ENCODE measurements at places on chromosomes 1 and 21.

GRCh38 chr1:232983817-232984567 lies 33.6 kb downstream of the NTPCR start:
- DNase-seq: no peak

DNA sequence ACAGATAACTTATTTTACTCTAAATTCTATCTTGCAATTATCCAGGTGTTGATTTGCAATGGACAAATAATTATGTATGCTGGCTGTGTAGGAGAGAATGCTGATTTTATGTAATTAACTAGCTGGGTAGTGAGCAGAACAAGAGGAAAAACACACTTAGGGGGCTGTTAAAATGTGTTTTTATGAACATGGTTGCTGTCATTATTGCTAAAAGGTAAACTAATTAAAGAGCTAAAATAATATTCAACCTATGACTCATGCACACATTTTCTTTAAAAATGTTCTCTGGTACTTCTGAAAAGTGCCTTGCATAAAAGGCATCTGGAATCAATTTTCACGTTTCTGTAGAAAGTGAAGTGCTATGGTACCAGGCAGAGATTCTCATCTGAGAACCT lies 192.8 kb upstream of the C8B start:
- DNase-seq: no peak

DNA sequence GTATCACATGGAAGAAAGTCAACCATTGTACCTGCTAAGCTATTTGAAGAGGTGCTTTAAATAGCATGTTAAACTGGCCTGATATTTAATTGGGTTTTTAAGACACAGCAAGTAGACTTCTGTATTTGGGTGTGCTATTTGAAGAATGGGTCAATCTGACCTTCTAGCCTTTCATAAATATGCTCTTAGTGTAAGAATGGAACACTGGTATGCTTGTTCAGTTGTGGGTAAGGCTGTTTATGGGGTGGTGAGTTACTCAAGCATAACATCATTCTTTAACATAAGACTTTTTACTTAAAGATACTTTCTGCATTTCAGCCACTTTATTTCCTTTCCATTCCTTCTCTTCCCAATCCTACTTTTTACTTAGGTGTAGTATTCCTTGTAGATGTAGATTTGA lies 21.4 kb downstream of the AHCYL1 start:
- DNase-seq: no peak

DNA sequence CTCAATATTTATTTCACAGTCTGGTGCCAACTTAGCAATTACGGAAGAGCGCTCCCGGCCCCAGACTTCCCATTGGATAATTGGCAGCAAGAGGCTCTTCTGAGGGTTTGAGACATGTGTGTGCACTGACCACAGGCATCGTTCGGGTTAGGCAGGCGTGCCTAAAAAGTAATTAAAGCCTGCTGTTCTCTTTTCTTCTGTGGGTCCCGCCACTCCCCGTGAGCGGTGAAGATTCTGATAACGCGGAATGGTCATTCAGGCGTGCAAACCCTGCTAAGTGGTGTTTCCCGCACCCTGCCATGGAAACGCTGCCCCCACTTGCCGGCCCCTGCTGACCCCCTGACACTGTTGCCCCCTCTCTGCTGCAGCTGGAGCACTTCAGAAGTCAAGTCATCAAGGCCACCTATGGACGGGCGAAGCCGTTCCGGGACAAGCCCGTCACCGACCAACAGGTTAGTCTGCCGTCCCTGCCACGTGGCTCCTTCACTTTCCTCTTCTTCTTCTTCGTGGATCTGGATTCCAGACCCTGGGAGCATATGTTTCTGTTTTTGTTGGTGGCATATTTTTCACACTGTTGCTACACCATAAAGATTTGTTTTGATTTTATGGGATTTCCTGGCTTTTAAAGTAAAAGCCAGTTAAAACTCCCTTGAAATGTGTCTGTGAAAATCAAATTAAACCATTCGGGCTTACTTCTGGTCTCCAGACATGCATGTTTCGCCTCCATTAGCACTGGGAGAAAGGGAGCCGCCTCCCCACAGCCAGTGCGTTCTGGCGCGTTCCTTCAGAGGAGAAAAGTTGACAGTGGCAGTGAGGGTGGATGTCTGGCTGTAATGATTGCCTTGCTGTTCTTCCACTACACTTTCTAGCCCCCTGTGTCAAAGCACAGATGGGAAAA lies 79.9 kb downstream of the FHAD1 start:
- no peak for DNase-seq

GRCh38 chr1:29711582-29712283 lies 475.4 kb downstream of the PTPRU start:
- no peak for DNase-seq

DNA sequence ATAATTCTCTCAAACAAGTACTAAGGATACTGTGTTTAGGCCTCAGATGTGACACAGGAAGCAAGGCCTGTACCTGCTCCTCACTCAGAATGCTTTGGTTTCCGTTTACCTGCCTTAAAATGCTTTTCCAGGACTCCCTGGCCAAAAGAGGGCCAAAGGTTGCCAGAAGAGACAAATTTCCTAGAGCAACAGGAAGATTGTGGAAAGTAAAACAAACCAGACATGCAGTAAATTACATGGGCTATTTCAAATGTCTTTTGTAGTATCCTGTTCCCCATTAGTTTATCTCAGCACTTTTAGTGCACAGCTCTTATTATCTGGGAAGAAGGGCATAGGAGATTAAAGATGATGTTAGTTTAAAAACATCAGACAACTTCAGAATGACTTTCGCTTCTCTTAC lies 280.0 kb downstream of the NFIA start:
- DNase-seq: no peak

GRCh38 chr1:204147406-204148383 lies 4.1 kb downstream of the ETNK2 start:
- no peak for DNase-seq

DNA sequence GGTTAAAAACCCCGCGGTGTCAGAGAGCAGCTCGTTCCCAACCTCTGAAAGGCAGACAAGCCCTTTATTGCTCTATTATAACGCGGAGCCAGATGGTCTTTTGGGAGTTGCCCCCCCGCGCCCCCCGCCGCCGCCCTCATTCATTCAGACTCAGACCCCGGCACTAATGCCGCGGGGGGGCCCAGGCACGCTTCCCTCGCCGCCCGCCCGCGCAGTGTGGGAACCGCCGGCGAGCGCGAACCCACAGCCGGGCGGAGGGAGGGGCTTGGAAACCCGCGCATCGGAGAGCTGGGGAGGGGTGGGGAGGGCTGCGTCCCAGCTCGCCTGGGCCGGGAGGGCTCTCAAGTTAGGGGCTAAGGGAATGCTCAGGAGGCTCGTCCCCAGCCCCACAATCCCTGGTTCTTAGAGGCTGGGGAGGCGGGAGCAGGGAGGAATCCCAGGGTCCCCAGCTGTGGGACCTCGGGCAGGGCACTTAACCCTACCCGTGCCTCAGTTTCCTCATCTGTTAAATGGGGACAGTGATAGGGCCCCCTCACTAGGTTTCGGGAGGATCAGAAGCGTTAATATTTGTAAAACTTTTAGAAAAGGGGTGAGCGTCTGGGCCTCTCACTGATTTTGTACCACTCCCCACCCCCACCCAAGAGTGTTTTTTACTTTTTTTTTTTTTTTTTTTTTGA lies 10.9 kb upstream of the HES5 start:
- DNase-seq: no peak

DNA sequence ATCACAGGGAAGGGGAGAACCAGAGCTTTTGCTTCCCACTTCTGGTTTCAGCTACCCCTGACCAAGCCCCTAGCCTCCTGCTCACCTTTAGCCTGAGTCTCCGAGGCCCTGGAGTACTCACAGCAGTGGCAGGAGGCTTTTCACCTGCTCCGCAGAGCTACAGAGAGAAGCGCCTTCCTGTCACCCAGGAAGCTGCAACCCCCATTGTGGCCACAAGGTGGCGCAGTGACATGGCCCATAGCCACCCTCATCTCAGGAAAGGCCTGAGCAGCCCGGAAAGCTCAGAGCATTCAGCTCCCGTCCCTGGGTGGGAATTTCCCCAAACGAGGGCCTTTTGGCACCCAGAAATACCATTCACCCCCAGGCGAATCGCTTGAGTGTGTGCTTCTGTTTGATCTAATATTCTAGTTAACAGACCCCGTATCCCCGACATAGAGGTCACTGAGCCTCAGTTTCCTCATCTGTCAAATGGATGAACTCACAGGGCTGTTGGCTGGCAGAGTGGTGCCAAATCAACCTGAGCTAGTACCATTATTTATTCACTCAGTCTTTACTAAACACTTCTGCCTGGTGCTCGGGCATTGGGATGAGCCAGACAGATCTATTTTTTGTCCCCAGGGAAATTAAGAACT lies 25.3 kb downstream of the A3GALT2 start:
- peak; percentile 76 for DNase-seq

- no peak for DNase-seq
Measured at GRCh38 chr1:118075116-118075515, 109.9 kb downstream of the SPAG17 start.

DNA sequence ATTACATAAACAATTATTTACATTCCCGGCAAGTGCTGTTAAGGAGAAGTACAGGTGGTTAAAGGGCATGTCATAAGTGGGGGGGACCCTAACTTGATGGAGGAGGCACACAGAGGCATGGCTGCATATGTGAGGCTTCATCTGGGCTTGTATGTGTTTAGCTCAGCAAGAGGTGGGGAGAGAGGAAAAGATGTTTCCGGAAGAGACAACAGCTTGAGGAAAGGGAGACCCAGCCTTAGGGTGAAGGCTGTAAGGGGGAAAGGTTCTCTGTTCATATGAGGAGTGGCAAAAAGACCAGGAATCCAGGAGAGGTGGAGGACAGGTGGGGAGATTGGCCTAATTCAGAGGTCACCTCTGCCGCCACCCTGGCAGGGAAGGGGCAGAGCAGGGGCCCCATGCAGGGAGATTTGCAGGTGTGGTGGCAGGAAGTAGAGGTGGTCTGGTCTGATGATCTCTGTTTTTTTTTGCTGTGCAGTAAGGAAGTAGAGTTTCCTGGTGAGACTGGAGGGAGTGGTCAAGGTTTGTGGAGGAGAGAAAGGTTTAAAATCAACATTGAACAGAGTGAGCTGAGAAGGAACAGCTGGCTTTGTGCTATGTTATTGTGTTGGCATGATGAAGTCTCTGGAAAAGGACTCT lies 9.0 kb downstream of the TRAF5 start:
- no peak for DNase-seq

DNA sequence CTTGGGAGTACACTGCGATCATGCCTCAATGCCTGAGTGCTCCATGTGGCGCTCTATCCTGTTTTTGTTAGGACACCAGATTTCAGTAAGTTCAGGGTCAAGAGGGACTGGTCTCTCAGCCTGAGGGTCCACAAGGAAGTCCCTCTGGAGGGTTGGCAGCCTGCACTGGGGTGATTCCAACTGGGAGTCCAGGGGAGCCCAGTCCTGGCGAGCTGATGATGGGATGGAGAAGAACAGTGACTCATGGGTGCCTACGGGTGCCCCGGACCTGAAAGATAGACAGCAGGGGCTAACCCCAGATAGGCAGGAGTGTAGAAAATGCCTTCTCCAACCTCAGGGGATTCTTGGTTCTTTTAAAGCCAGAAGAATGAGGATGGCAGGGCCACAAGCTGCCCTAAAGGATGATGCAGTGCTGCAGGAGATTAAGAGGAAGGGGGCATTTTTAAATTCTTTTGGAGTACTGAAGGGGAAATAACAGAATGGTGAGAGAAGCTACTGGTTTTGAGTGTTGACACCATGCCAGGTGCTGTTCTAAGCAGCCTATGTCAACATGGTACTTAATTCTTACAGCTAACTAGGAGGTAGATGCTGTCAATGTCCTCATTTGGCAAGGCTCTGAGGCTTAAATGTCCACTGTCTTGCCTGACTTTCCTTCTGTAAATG lies 68.4 kb upstream of the TLR5 start:
- no peak for DNase-seq

DNA sequence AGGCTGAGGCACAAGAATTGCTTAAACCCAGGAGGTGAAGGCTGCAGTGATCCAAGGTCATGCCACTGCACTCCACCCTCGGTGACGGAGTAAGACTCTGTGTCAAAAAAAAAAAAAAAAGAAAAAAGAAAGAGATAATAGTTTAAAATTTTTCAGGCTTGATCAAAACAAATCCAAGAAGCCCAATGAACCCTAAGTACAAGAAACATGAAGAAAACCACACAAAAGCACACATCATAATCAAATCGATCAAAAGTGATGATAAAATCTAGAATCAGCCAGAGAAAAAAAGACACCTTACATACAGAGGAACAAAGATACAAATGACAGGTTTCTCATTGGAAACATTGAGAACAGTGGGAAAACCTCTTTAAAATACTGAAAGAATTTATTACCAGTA lies 31.5 kb downstream of the LDLRAD1 start:
- DNase-seq: no peak

GRCh38 chr1:230749635-230750034 lies 2.4 kb downstream of the CAPN9 start:
- DNase-seq: no peak

Measured in left lung (tissue), 14 donors.